A549 treated with Hydrocortisone at 1 μM for 4 hours (cell line): ENCODE measurements at places on chromosomes 11 and 22. TPM values are rescaled to one million over a fixed set of nuclear protein-coding genes. Genes with fewer than 3 reads are reported as not detected.

WT1 gene
- 4.8 to 5.7 TPM (median 5.4 TPM) in 5 replicates for total RNA-seq

TAGLN gene
- 63.9 to 138 TPM (median 103 TPM) in 5 replicates for total RNA-seq

CHADL gene
- total RNA-seq = not detected in 5 replicates

TLCD5 gene
- total RNA-seq = 5.3 to 8.1 TPM (median 7.3 TPM) in 5 replicates

CALCB gene
- total RNA-seq = 0.10 to 0.23 TPM (median 0.17 TPM) in 5 replicates

SCGB1C1 gene
- total RNA-seq = not detected in 5 replicates

MAML2 gene
- total RNA-seq = 2.2 to 4.3 TPM (median 3.7 TPM) in 5 replicates

CD44 gene
- 596 to 899 TPM (median 666 TPM) in 5 replicates for total RNA-seq

CALCA gene
- 0.06 to 0.15 TPM in 2 of 5 replicates, not detected in the others for total RNA-seq

OR5M3 gene
- not detected in 5 replicates for total RNA-seq

PACSIN3 gene
- total RNA-seq = 22.5 to 27.2 TPM (median 26.3 TPM) in 5 replicates

SYNGR1 gene
- total RNA-seq = 11.0 to 12.8 TPM (median 11.5 TPM) in 5 replicates

CEP126 gene
- 2.5 to 3.4 TPM (median 2.6 TPM) in 5 replicates for total RNA-seq

MEI1 gene
- 0.25 TPM in 1 of 5 replicates, not detected in the others for total RNA-seq

OR2AT4 gene
- total RNA-seq = not detected in 5 replicates

OR8D4 gene
- not detected in 5 replicates for total RNA-seq

DEPDC7 gene
- total RNA-seq = 6.5 to 9.0 TPM (median 7.3 TPM) in 5 replicates

TMEM132A gene
- total RNA-seq = 92.5 to 131 TPM (median 123 TPM) in 5 replicates

PRODH gene
- 1.1 to 1.6 TPM (median 1.3 TPM) in 5 replicates for total RNA-seq

MIOX gene
- not detected in 5 replicates for total RNA-seq

OR52I1 gene
- not detected in 5 replicates for total RNA-seq

ASCL2 gene
- total RNA-seq = not detected in 5 replicates

TSGA10IP gene
- not detected in 5 replicates for total RNA-seq

OR52N4 gene
- total RNA-seq = not detected in 5 replicates

UPK3A gene
- not detected in 5 replicates for total RNA-seq

KCNJ11 gene
- 4.4 to 6.1 TPM (median 4.9 TPM) in 5 replicates for total RNA-seq

APLNR gene
- total RNA-seq = 0.06 to 0.07 TPM in 2 of 5 replicates, not detected in the others

TYR gene
- not detected in 5 replicates for total RNA-seq

SEPTIN5 gene
- total RNA-seq = 8.3 to 11.2 TPM (median 10.4 TPM) in 5 replicates

GGTLC3 gene
- total RNA-seq = not detected in 5 replicates

TCN2 gene
- 4.2 to 7.4 TPM (median 5.8 TPM) in 5 replicates for total RNA-seq

UBQLN3 gene
- total RNA-seq = not detected in 5 replicates

SOX6 gene
- 0.06 to 0.20 TPM (median 0.07 TPM) in 4 of 5 replicates, not detected in the other for total RNA-seq

MS4A3 gene
- not detected in 5 replicates for total RNA-seq

SLCO2B1 gene
- 3.0 to 5.2 TPM (median 3.6 TPM) in 5 replicates for total RNA-seq

KCNK4 gene
- 0.07 to 0.10 TPM in 2 of 5 replicates, not detected in the others for total RNA-seq

GALNT18 gene
- 27.0 to 34.1 TPM (median 32.5 TPM) in 5 replicates for total RNA-seq

CDC42BPG gene
- total RNA-seq = 1.5 to 2.1 TPM (median 1.5 TPM) in 5 replicates

SLC5A12 gene
- total RNA-seq = not detected in 5 replicates

PTPRCAP gene
- 0.17 to 0.37 TPM (median 0.28 TPM) in 5 replicates for total RNA-seq

PGA3 gene
- total RNA-seq = not detected in 5 replicates

FADS3 gene
- total RNA-seq = 61.6 to 86.5 TPM (median 77.7 TPM) in 5 replicates

HTR3B gene
- total RNA-seq = not detected in 5 replicates

GLB1L2 gene
- total RNA-seq = 1.9 to 2.2 TPM (median 2.0 TPM) in 5 replicates

UPK2 gene
- total RNA-seq = 0.55 to 1.2 TPM (median 1.1 TPM) in 5 replicates

LTO1 gene
- total RNA-seq = 30.0 to 39.6 TPM (median 34.6 TPM) in 5 replicates

FGF19 gene
- 0.05 to 0.14 TPM (median 0.08 TPM) in 4 of 5 replicates, not detected in the other for total RNA-seq

FAT3 gene
- 0.25 to 0.67 TPM (median 0.40 TPM) in 5 replicates for total RNA-seq

TSSK2 gene
- total RNA-seq = not detected in 5 replicates

ME3 gene
- total RNA-seq = 15.6 to 17.2 TPM (median 15.8 TPM) in 5 replicates

HYOU1 gene
- total RNA-seq = 44.3 to 48.8 TPM (median 45.3 TPM) in 5 replicates
